Activated CD4-positive, alpha-beta T cell treated with anti-CD3 and anti-CD28 coated beads, Interleukin-2, amount 10 ng/mL, durations not matched to agents 7 days and 5 days (primary cell): ENCODE measurements at places on chromosomes 3 and 15. TPM values are rescaled to one million over a fixed set of nuclear protein-coding genes. Genes with fewer than 3 reads are reported as not detected.
A peak's percentile ranks its signal among the peaks of the same experiment; 100 is the strongest.

The HPS3 gene
- 24.8 TPM for total RNA-seq

The DLEC1 gene
- 2.3 TPM for total RNA-seq

The MUC4 gene
- total RNA-seq = 0.15 TPM

The CXCR6 gene
- total RNA-seq = 18.0 TPM

The TRPC1 gene
- 1.6 TPM for total RNA-seq

The NKIRAS1 gene
- total RNA-seq = 3.0 TPM

The KLHL40 gene
- total RNA-seq = not detected

The ATP13A5 gene
- not detected for total RNA-seq

The STRIT1 gene
- not detected for total RNA-seq

The HCLS1 gene
- 350 TPM for total RNA-seq

The UROC1 gene
- not detected for total RNA-seq

The ITGA11 gene
- 1.1 TPM for total RNA-seq

DNA sequence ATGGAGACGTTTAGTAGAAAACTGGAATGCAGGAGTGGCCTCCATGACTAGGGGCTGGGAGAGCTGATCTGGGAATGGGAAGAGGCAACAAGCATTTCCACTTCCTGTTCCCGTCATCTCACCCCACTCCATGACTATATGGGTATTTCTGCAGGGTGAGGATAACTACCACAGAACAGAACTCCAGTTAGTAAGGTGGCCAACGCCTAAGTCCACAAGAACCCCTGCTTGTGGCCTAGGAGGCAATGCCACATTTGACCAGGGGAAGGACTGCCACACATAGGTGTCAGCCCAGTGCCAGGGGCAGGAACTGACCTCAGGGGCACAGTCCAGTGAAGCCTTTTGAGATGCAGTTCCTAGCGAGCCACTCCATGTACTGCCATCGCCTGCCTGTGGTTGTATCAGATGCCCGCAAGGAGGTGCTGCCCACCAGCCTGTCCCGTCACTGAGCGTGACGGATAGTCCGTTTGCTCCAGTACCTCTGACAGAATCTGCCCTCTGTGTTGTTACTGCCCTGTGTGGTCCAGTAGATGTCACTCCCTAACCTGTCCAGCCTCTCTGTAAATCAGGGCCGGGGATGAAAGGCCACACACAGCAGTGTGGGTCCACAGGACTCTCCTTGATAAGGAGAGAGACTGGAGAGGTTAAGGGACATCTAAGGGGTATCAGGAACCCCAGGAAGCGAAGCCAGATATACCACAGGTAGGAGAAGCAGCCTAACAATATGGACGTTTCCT is 3.5 kb upstream of the MTFMT start:
- peak; percentile 35 for DNase-seq

GRCh38 chr15:38622304-38622703 is 57.7 kb upstream of the RASGRP1 start:
- DNase-seq = no peak

GRCh38 chr15:73996939-73997338 is 2.4 kb downstream of the PML start:
- peak; percentile 67 for DNase-seq

DNA sequence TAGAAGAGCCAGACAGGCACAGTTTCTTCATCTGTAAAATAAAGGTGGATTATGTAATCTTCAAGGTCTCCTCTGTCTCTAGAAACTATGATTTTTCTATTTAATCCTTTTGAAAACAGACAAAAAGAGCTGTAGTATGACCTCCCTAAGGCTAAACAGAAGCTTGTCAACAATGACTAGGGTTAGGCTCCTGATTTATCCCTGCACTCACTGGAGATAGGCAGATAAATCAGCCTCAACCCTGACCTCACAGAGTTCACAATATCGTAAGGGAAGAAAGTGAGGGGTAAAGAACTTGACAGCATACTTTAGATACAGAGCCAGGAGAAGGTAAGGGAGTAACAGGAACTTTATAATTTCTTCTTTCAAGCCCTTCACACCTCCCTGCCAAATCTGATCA is 124.8 kb downstream of the TMCC1 start:
- no peak for DNase-seq

DNA sequence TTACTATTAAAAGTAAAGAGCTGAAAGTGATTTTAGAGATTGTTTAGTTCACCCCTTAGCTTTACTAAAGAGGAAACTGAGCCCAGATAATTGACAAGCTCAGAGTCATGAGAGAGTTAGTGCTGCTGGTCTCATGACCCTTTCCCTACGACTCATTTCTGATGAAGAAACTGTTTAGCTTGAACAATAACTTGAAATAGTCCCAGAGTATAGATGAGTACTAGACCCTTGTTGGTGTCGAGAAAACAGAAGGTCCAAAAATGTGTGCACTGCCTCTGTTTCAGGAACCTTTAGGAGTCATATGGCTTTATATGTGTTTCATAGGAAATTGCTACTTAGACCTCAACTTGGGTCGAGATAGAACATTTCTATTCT is 58.2 kb downstream of the IL16 start:
- no peak for DNase-seq

GRCh38 chr15:62348118-62348517 is 183.0 kb upstream of the C2CD4B start:
- no peak for DNase-seq

- DNase-seq = no peak
These were observed 12.2 kb downstream of the GXYLT2 start for GRCh38 chr3:72900048-72900447.

GRCh38 chr3:170802164-170803151 is 67.5 kb downstream of the RPL22L1 start:
- DNase-seq = no peak

DNA sequence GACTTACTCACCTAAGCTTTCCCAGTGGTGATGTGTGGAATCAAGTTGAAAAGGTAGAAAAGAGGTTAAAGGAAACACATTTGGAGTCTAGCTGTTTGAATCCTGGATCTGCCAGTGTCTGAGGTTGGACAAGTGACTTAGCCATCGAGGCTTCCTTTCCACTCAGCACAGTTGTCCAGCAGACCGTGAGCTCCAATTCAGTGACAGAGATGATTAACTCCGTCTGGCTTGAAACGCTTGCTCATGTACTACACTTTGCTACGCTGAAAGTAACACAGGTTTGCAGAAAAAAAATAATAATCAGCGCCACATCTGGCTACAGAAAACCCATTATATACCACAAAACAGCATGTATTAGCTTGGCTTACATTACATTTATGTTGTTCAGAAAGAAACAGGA is 364.9 kb upstream of the MCTP2 start:
- DNase-seq = no peak

- peak; percentile 24 for DNase-seq
These were observed 54.2 kb upstream of the ARHGEF3 start for GRCh38 chr3:56855856-56856512.

- DNase-seq = no peak
These were observed 122.9 kb downstream of the GREM1 start for GRCh38 chr15:32840507-32841245.

DNA sequence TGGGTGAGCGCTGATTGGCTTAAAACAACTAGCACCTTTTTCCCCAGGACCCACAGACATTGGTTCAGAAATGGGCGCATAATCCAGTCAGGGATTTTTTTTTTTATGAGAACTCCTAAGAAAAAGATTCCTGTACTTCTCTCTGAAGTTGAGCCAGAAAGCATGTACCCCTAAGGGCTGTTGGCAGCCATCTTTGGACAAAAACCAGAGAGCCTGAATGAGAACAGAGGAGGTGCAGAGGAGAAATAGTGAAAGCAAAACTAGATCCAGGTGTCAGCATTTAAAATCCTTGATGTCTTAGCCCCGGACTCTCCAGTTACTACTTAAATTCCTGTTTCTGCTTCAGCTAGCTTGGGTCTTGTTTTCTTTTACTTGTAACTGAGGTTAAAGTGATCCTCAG is 1.9 kb upstream of the SLC27A2 start:
- no peak for DNase-seq

DNA sequence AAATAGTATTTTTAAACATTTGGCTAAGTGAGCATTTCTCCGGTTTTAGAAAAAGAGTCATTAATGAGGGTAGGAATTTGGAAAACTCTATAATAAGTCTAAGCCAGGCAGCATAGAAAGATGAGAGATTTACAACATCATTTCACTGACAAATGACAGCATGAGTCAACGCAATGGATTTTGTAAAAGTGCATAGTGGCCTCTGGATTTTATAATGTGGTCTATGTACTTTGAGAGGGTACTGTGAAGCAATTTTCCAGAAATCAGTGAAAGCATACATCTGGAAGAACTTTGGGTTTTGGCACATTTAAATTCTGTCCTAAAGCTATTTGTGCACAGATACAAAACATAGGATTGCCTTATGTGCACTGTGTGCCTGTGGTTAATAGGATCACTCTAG is 130.8 kb upstream of the CCNL1 start:
- DNase-seq = no peak

- DNase-seq = no peak
These were observed 1.2 kb downstream of the IGDCC4 start for GRCh38 chr15:65421360-65422215.

GRCh38 chr15:95558131-95558530 is 772.4 kb upstream of the NR2F2 start:
- no peak for DNase-seq

- DNase-seq = no peak
These were observed 133.3 kb downstream of the TNIK start for GRCh38 chr3:171326717-171327440.
